ENCODE measurements at places on chromosomes 12 and 14.

GRCh38 chr14:22122227-22122818, 448.7 kb upstream of the OR4E1 start:
- no peak for DNase-seq

- no peak for DNase-seq
Observed at GRCh38 chr12:6369916-6370575, 5.3 kb downstream of the SCNN1A start.

DNA sequence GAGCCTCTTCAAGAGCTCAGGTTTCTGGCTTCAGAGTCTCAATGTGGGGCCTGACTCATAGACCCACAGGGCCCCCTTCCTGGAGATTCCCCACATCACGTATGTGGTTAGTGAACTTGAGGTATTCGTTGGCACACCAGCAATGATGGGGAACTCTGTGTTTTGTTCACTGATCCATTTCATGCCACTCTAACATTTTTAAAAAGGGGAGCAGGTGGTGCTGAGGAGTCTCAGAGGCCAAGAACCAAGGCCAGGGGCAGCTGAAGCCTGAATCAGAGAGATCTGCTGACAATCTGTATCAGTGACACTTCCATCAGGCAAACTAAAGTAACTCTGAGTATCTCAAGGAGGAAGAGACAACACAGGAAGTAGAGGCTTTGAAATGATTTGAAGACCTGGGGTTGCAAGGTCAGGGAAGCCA, 323.4 kb downstream of the VRK1 start:
- no peak for DNase-seq

DNA sequence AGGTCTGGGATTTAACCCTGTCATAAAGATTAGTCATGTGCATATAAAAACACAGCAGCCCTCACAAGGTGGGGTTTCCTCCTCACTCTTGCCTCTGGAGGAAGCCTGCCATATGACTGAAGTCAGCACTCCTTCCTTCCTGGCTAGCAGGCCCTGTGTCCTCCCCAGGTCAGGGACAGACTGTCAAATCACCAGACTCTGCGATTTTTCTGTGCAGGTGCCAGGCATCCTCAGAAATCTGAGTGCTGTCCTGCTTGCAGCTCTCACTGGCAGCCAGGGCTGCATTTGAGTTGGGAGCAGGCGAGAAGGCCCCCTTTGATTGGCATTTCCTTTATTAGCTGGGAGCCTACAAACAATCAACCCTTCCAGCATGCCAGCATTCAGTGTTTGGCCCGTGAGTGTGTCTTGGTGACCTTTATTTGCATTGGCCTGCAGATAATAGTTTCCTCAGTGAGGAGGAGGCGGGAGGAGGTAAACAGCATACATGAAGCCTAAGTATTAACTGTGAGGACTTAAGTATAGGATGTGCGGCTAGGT, 183.8 kb upstream of the ARHGAP5 start:
- no peak for DNase-seq

DNA sequence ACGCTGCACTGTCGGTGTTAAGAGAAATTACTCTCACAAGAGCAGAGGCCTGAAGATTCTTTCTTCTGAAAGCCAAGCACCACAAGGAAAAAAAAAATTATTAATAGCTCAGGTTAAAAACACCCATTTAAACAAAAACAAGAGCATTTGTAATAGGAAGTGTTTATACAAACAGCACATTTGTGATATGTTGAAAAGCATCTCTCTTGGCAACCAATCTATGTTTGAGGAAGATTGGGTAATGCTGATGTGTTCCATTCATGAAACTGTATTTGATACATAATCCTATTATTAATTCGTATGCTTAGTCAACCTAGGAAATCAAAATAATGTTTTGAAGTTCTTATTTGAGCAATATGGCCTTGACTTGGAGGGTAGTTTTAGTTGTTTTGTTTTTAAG, 36.5 kb downstream of the SSPN start:
- DNase-seq = no peak

GRCh38 chr12:26157001-26157400, 32.2 kb upstream of the BHLHE41 start:
- DNase-seq = no peak
